Activated T-helper 1 cell treated with anti-CD3 and anti-CD28 coated beads, Interleukin-2, amount 50 U/mL, for 16 hours (primary cell): ENCODE measurements at places on chromosomes 6 and 20.
A peak's percentile ranks its signal among the peaks of the same experiment; 100 is the strongest.

- no peak for DNase-seq
These were observed 284.5 kb upstream of the CDYL start for GRCh38 chr6:4491501-4492260.

GRCh38 chr6:27687154-27688013 lies 214.5 kb upstream of the ZNF184 start:
- DNase-seq: peak; percentile 41

DNA sequence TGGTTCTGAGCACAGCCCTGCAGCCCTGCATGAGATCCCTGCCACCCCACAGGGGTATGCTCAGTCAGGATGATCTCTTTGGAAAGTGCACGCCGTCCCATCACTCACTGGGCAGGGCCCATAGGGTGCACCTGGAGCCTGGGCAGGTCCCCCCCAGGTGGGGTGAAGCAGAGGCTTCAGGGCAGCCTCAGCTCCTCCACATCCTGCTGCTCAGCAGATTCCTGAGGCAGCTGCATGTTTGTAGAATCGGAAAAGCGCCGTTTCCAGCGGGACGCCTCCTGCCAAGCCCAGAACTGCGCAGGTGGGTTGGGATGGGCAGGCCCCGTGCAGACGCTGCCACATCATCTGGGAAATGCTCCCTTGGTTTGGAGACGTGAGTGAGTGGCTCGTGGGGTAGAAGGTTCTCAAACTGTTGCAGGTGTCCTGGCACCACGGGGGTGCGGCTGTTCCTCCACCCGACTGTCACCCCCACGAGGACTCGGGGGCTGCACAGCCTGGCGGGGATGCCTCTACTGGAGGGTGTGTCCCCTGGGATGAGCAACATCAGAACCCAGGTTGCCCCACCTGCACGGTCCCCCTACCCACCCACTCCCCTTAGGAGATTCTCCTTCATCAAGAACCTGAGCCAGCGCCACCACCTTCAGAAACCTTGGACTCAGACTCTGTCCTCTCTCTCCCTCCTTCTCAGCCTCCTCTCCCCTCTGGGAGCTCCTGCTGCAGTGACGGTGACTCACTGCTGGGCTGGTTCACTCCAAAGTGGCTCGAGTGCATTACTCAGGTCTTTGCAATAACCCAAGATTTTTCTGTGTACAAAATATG lies 334.1 kb downstream of the TAF4 start:
- DNase-seq: no peak

GRCh38 chr6:22145823-22146677 lies 150.8 kb downstream of the PRL start:
- DNase-seq: no peak

GRCh38 chr6:73951183-73951582 lies 255.2 kb downstream of the CD109 start:
- DNase-seq: no peak

DNA sequence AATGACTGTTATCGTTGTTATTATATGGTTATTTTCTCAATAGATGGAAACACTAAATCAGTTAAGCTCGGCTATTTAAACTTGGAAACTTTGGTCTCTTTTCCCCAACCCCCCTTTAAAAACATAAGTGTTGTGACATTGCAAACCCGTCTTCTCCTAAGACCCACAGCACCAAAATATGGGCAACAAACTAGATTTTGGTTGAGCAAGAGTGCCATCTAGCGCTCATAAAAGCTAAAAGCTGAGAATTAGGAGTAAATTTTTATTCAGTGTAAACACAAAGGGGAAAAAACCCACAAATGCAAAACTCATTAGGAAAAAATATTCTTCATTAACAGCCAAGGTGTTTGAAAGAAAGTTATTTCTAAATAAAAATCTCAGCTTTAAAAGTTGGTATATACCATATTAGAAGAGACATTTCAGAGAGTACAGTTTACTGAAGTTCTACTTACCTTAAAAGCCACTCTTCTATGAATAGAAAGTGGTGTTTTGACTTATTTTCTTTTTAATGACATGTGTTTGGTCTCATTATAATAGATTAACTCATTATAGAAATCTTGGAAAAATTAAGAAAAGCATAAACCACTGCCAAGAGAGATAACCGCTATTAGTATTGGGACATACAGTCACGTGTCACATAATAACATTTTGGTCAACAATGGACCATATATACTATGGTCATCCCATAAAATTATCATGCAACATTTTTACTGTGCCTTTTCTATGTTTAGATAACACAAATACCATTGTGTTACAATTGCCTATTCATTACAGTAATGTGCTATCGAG lies 21.1 kb downstream of the SESN1 start:
- DNase-seq: no peak

DNA sequence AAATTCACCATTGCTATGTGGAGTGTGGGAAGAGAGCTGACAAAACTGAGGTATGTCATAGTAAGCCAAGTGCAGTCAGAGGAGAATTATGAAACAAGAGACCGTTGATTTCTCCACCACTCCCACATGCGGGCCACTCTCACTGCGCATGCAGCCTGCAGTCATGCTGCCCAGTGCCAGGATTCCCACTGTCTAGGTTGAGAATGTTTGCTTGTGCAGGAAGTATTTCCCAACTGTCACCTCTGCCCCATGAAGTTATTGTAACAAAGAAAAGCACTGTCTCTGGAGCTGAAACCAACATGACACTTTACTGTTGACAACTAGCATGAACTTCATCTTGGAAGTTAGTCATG lies 18.7 kb upstream of the SFT2D1 start:
- no peak for DNase-seq

GRCh38 chr6:3307436-3307835 lies 48.7 kb downstream of the PSMG4 start:
- no peak for DNase-seq

DNA sequence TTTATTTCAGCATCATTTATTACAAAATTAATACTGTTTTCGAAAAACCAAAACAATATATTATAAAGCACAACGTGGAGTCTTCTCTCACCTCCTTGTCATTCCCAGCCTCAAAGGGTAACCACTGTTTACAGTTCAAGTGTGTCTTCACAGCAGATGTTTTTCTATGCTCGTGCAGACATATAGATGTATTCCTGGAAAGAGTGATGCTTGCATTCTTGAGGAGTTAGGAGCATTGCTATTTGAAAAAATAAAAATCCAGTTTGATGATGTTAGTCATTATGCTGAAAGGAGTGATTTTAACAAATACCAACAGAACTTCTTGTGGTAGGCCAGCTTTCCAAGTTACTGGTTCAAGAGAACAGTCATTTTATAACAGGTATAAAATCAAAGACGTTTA lies 234.9 kb downstream of the BCKDHB start:
- DNase-seq: no peak

DNA sequence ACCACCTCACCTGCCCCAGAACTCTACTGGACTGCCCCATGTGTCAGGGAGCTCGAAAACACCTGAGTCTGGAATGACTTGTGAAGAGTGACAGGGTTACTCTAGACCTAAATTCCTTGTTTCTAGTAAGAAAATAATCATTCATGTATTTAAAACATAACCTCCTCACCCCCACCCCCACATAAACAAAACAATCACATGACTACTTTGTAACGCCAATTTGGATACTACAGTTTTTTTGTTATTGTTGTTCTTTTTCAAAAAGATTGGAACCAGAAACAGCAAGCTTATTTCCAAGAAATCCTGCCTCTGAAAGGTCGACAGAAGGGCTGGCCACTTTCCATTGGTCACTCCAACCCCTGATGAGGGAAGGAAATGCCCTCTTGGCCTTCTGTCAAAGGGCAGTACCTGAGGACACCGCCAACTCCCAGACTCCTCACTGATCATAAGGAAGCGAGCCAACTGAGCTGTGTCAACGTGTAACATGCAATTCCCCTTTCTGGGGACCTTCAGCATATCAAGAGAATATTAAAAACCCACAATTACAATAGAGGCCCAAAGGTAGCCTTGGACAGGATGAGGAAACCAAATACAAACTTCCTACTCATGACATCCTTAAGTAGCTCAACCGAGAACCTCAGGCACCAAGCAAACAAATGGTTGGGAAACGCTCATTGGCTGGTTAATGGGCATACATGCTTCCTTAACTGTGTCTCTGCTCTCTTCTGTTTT lies 2.6 kb downstream of the MCUR1 start:
- no peak for DNase-seq

- DNase-seq: no peak
These were observed 25.9 kb upstream of the AGPAT4 start for GRCh38 chr6:161299726-161300125.

DNA sequence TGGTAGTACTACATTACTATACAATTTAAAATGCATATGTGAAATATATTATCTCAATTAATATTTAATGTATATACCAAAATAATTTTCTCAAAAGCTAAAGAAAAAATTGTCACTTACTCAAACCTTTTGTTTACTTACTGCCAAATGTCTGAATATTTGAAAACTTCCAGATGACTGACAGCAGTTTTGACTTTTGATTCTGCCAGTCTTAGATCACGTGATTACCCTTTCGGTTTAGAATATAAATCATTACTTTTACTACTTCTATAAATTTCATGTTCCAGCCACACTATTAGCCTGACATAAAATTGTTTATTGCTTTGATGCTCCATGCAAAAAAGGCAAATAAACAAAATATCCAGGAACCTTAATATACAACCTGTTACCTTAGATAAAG lies 680.7 kb upstream of the ID4 start:
- no peak for DNase-seq

- no peak for DNase-seq
These were observed 153.3 kb upstream of the SNX9 start for GRCh38 chr6:157669747-157670216.

DNA sequence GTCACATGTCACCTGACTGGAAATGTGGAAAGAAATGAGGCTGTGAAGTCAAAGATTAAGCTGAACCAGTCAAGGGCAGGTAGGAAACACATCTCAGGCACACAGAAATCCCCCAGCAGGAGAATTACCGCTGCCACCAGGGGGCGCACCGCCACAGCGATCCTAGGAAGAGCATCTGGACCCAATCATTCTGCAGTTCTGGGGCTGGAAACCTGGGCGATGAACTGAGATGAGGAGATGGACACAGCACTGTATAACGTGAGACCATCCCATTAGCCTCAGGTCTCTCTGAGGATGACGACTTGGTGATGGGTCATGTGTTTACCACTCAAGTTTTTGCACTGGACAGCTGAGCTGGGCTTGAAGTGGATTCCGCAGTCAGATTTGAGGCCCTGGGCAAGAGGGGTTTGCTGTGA lies 6.5 kb upstream of the SLC24A3 start:
- no peak for DNase-seq

GRCh38 chr20:5918856-5919625 lies 31.3 kb downstream of the TRMT6 start:
- no peak for DNase-seq

DNA sequence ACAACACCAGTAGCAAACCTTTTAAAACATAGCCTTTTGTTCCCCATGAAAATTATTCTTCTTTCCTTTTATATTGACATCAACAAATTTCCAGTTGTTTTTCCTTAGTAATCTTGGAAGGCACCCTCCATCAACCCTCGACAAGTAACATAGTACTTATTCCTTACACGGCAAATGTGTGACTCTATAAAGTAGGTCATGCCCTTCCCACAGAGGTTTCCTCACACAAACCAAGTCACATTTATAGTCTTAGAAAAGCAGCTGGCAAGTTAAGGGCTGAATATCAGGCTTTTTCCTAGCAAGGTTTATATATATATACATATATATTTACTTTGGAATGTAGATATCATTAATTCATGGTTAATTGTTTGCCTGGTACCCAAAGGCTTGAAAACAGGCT lies 371.5 kb downstream of the SYNE1 start:
- no peak for DNase-seq

DNA sequence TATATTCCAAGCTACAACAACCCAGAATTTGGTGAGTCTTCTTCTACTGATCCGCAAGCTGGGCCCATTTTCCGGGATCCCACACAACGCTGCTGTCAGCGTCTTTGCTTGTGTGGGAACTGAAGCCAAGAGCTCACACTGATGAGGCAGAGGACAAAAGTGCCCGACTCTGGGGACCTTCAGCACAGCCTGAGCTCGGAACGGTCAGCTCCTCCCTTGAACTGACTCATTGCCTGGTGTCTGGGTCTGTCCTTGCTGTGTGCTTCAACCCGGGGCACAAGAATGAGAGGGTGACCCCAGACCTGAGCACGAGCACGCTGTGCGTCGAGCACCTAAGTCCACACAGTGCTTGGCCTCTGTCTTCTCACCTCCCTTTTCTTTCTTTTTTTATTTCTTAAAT lies 33.5 kb downstream of the DACT2 start:
- no peak for DNase-seq

- DNase-seq: no peak
These were observed 148.9 kb downstream of the MAFB start for GRCh38 chr20:40540166-40540565.

- no peak for DNase-seq
These were observed 48.5 kb downstream of the FHL5 start for GRCh38 chr6:96611342-96611991.

DNA sequence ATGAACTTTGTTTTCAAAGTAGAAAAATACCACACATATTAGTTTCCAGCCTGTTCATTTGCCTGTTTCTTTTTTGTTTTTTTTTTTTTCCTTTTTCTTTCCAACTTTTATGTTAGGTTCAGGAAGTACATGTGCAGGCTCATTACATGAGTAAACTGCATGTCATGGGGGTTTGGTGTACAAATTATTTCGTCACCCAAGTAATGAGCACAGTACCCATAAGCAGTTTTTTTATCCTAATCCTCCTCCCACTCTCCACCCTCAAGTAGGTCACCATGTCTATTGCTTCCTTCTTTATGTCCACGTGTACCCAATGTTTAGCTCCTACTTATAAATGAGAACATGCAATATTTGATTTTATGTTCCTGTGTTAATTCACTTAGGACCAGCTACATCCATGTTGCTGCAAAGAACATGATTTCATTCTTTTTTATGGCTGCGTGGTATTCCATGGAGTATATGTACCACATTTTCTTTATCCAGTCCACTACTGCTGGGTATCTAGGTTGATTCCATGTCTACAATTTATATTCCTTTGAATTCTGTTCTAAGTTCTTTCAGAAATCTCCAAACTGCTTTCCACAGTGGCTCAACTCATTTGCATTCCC lies 31.8 kb downstream of the SNX14 start:
- no peak for DNase-seq

GRCh38 chr6:141664744-141665143 lies 468.0 kb upstream of the GJE1 start:
- DNase-seq: no peak

GRCh38 chr20:14616003-14616402 lies 278.6 kb upstream of the FLRT3 start:
- DNase-seq: no peak

- DNase-seq: no peak
These were observed 320.2 kb upstream of the POU3F2 start for GRCh38 chr6:98514073-98514720.

GRCh38 chr6:46690911-46691451 lies 3.3 kb downstream of the TDRD6 start:
- no peak for DNase-seq

- DNase-seq: no peak
These were observed 749 bp downstream of the FRK start for GRCh38 chr6:116059713-116060571.

- no peak for DNase-seq
These were observed 16.4 kb downstream of the FRMD1 start for GRCh38 chr6:168062346-168063289.

- DNase-seq: no peak
These were observed 241.4 kb downstream of the ESR1 start for GRCh38 chr6:152048921-152049320.

- no peak for DNase-seq
These were observed 139.7 kb downstream of the SYNDIG1 start for GRCh38 chr20:24608926-24609667.
